Chondrocyte (in vitro differentiated cells): ENCODE measurements at places on chromosomes 1 and 21. TPM values are rescaled to one million over a fixed set of nuclear protein-coding genes. Genes with fewer than 3 reads are reported as not detected.
A peak's percentile ranks its signal among the peaks of the same experiment; 100 is the strongest.

Gene CRNN
- not detected in 3 replicates for total RNA-seq

Gene TSPAN2
- 218 to 498 TPM (median 227 TPM) in 3 replicates for total RNA-seq

Gene ALPL
- 17.6 to 37.0 TPM (median 19.2 TPM) in 3 replicates for total RNA-seq

Gene TRNP1
- 56.5 to 76.5 TPM (median 72.1 TPM) in 3 replicates for total RNA-seq

Gene C1orf226
- total RNA-seq: 5.9 to 6.4 TPM (median 6.1 TPM) in 3 replicates

GRCh38 chr1:210372931-210373627, 44.4 kb downstream of the HHAT start:
- DNase-seq: no peak
- H3K27ac ChIP-seq: no peak overlapping the region
- peaks cover 27% of the 10 kb centered on the region for H3K4me1 ChIP-seq
- no peaks in the 10 kb centered on the region for H3K27me3 ChIP-seq
- no peak overlapping the region for H3K4me3 ChIP-seq
- H3K36me3 ChIP-seq: no peaks in the 10 kb centered on the region

DNA sequence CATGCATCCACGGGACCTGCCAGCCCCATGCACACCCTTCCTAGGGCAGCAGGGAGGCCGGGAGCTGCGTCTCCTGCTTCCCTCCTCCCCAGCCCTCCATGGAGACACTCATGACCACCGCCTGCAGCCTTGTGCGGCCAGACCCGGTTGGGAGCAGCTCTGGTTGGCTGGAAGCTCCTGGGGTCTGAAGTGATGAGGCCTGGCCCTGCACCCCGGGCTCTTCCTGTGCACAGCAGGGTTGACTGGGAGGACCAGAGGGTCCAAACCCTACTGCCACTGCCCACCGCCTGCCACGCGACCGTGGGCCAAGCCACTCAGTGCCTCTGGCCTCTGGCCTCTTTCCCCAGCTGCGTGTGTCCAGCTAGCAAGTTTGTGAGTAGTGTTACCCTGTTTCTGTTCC, 111.1 kb upstream of the COL6A1 start:
- peak; percentile 68 for DNase-seq
- H3K27me3 ChIP-seq: no peaks in the 10 kb centered on the region
- H3K36me3 ChIP-seq: peaks cover 1% of the 10 kb centered on the region
- no peak overlapping the region for H3K27ac ChIP-seq

- peak overlapping the region; percentile 36 for H3K27ac ChIP-seq
- no peak overlapping the region for H3K4me3 ChIP-seq
- DNase-seq: no peak
- H3K4me1 ChIP-seq: peaks cover 12% of the 10 kb centered on the region
- no peaks in the 10 kb centered on the region for H3K36me3 ChIP-seq
Observed at GRCh38 chr1:7899741-7900140, 40.9 kb downstream of the TNFRSF9 start.

DNA sequence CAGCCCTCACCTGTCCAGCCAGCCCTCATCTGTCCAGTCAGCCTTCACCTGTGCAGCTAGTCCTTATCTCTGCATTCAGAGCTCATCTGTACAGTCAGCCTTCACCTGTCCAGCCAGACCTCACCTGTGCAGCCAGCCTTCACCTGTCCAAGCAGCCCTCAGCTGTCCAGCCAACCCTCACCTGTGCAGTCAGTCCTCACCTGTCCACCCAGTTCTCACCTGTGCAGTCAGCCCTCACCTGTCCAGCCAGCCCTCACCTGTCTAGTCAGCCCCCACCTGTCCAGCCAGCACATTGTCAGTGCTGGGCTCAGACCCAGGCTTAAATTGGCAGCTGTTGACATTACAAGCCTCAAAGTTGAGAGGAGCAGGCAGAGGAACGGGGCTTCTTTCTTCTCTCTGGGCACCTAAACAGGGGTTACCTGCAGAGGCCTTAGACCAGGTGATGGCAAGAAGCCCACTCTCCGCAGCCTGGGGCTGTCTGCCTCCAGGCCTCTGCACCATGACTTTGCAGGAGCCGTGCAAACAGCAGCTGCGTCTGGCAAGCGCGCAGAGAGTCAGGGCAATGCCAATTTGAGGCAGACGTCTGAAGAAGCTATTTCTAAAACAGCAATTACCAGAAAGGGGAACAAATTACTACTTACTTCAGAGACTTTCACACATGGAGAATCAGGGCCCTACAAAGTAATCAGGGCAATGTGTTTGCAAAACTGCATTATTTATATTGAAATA, 506.1 kb downstream of the NPHP4 start:
- no peak for DNase-seq
- H3K27ac ChIP-seq: no peak overlapping the region
- H3K27me3 ChIP-seq: no peaks in the 10 kb centered on the region
- H3K4me3 ChIP-seq: no peak overlapping the region
- H3K36me3 ChIP-seq: no peaks in the 10 kb centered on the region

DNA sequence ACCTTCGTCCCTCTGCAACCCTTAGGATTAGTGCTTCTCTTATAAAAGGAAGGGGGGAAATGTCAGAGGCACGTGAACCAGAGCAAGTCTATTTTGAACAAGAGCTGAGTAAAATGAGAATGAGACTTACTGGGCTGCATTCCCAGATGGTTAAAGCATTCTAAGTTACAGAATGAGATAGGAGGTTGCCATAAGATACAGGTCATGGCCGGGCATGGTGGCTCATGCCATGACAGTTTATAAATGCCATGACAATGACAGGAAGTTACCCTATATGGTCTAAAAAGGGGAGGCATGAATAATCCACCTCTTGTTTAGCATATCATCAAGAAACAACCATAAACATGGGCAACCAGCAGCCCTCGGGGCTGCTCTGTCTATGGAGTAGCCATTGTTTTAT, 2.5 kb upstream of the AQP10 start:
- H3K4me3 ChIP-seq: no peak overlapping the region
- H3K27ac ChIP-seq: no peak overlapping the region
- H3K4me1 ChIP-seq: no peaks in the 10 kb centered on the region
- DNase-seq: no peak
- no peaks in the 10 kb centered on the region for H3K36me3 ChIP-seq
- H3K27me3 ChIP-seq: peaks cover 30% of the 10 kb centered on the region

- peaks cover 9% of the 10 kb centered on the region for H3K36me3 ChIP-seq
- H3K27me3 ChIP-seq: peaks cover 15% of the 10 kb centered on the region
- no peak for DNase-seq
Observed at GRCh38 chr1:169452921-169453320, 25.6 kb upstream of the CCDC181 start.

DNA sequence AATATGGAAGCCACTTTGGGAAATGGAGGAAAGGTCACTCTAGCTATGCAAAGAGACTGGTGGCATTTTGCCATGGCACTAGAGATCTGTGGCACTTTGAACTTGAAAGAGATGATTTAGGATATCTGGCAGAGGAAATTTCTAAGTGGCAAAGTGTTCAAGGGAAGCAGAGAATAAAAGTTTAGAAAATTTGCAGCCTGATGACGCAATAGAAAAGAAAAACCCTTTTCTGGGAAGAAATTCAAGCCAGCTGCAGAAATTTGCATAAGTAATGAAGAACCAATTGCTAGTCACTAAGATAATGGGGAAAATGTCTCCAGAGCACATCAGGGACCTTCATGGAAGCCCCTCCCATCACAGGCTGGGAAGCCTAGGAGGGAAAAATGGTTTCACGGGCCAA, 191.1 kb upstream of the B3GALT2 start:
- H3K4me3 ChIP-seq: no peak overlapping the region
- no peaks in the 10 kb centered on the region for H3K4me1 ChIP-seq
- H3K36me3 ChIP-seq: no peaks in the 10 kb centered on the region

DNA sequence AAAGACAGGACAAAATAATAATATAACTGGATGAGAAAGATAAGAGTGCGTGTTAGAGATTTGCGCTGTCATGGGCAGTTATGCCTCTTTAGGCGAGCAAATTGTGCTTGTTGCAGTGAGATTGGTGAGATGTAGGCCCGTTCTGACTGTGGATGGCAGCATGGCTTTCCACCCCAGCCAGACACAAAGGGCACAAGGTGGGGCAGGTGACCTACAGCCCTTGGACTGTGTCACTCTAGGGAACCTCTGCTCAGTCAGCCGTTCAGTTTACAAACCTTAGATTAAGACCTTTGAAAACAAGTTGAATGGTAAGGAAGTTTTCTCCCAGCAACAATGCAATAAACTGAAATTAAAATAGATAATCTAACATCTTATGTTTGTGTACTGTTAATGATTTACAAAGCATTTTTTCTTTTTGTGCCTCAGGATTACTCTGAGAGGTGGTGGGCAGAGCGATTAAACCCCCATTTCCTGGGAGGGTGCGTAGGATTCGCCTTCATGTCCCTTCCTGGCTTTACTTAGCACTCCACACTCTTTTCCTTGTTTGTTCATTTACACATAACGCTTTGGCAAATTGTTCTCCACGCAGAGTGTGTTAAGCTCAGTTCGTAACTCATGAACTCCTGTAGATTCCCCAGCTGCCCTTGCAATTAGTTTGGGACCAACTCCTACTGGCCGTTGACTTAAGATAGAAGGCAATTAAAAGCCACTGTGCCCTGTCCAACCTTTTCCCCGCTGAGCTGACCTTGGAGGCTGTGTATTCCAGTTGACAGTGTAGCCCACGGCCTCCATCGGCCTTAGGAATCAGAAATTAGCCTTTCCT, 58.1 kb upstream of the IGSF5 start:
- peaks cover 2% of the 10 kb centered on the region for H3K4me1 ChIP-seq
- H3K36me3 ChIP-seq: peaks cover 2% of the 10 kb centered on the region
- H3K4me3 ChIP-seq: no peak overlapping the region
- DNase-seq: no peak
- H3K27ac ChIP-seq: no peak overlapping the region
- peaks cover 4% of the 10 kb centered on the region for H3K27me3 ChIP-seq

- no peaks in the 10 kb centered on the region for H3K36me3 ChIP-seq
- DNase-seq: no peak
- H3K4me1 ChIP-seq: peaks cover 34% of the 10 kb centered on the region
- H3K27me3 ChIP-seq: no peaks in the 10 kb centered on the region
Observed at GRCh38 chr1:232561381-232561780, 68.6 kb downstream of the SIPA1L2 start.

GRCh38 chr21:44583089-44583799, 2.8 kb upstream of the KRTAP10-5 start:
- DNase-seq: no peak
- H3K4me1 ChIP-seq: peaks cover 9% of the 10 kb centered on the region
- H3K4me3 ChIP-seq: no peak overlapping the region
- peaks cover 5% of the 10 kb centered on the region for H3K36me3 ChIP-seq
- peaks cover 58% of the 10 kb centered on the region for H3K27me3 ChIP-seq

DNA sequence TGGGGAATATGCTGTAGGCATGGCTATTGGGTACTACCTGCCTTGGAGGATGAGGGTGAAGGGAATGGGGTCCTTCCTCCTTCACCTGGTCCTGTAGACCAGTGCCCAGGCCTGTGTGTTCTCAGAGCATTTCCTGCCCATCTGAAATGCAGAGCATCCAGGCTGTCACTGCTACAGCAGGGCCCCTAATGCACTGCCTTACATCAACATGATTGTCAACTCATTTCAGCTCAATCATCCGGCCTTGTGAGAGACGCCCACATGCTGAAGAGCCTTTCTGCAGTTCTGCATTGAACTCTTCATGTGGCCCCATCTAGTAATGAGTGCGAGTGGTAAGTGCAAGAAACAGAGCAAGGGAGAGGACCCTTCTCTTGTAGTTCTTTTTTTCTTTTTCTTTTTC, 39.8 kb upstream of the SRP9 start:
- peak overlapping the region; percentile 92 for H3K27ac ChIP-seq
- no peak for DNase-seq
- no peaks in the 10 kb centered on the region for H3K27me3 ChIP-seq
- H3K4me3 ChIP-seq: no peak overlapping the region
- H3K36me3 ChIP-seq: no peaks in the 10 kb centered on the region

GRCh38 chr1:202189001-202189790, 4.4 kb upstream of the LGR6 start:
- H3K27me3 ChIP-seq: peaks cover 12% of the 10 kb centered on the region
- H3K36me3 ChIP-seq: no peaks in the 10 kb centered on the region
- no peak for DNase-seq

DNA sequence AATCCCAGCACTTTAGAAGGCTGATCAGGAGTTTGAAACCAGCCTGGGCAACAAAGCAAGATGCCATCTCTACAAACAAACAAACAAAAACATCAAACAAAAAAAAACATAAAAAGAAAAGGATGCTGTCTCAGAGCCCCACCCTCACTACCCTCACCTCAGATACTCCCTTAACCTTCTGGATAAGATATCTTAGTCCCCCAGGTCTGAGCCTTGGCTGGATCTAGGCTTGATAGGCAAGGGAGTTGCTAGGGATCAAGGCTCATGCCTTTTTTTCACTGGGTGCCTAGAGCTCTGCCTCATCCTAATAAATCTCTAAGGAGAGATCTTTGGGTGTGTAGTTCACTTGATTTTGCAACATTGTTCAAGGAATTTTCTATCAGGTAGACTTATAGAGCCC, 7.4 kb downstream of the HDAC1 start:
- H3K36me3 ChIP-seq: peaks cover 13% of the 10 kb centered on the region
- no peak overlapping the region for H3K4me3 ChIP-seq
- no peaks in the 10 kb centered on the region for H3K27me3 ChIP-seq
- no peak for DNase-seq
- no peak overlapping the region for H3K27ac ChIP-seq

DNA sequence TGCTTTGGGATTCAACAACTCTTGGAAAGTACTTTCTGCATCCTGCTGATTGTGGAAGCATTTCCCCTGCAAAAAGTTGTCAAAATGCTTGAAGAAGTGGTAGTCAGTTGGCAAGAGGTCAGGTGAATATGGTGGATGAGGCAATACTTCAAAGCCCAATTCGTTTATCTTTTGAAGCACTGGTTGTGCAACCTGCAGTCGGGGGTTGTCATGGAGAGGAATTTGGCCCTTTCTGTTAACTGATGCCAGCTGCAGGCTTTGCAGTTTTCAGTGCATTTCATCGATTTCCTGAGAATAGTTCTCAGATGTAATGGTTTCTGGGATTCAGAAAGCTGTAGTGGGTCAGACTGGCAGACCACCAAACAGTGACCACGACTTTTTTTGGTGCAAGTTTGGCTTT, 47.6 kb upstream of the GJA5 start:
- H3K36me3 ChIP-seq: no peaks in the 10 kb centered on the region
- H3K27me3 ChIP-seq: no peaks in the 10 kb centered on the region
- DNase-seq: no peak
- no peak overlapping the region for H3K27ac ChIP-seq
- no peak overlapping the region for H3K4me3 ChIP-seq

- no peak overlapping the region for H3K4me3 ChIP-seq
- DNase-seq: no peak
- no peaks in the 10 kb centered on the region for H3K36me3 ChIP-seq
Observed at GRCh38 chr1:200258447-200259375, 151.1 kb downstream of the ZNF281 start.

DNA sequence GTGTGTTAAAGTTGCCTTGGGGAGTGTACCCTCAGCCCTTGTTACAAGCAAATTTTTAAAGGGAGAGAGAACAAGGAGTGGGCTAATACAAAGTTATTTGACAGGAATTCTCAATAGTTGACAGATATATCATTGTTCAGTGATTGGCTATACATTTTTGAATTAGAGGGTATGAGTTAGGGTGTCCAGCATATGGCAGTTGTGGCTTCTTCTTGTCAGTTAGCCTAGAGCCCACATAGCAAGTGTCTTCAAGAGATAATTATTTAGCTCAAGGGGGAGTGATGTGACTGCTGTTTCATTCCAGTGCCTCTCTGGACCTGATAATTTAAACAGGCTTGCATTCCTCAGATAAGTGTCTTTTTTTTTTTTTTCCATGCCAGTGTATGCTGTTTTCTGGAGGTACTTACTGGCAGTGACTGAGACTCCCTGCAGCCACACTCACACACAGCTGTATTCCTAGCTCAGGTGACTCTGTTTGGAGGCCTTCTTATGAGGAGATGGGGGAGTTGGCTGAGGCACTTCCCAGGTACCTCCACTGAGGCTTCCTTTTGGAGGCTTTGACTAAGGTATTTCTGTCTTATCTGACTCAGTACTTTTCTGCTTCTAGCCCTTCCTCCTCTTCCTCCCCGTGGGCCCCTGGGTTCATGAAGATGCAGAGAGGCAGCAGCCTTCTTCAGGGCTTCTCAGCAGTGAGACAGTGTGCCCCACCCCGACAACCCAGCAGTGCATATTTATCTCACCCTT, 32.3 kb downstream of the IVNS1ABP start:
- no peak overlapping the region for H3K27ac ChIP-seq
- H3K4me3 ChIP-seq: no peak overlapping the region
- DNase-seq: no peak
- no peaks in the 10 kb centered on the region for H3K27me3 ChIP-seq
- peaks cover 20% of the 10 kb centered on the region for H3K4me1 ChIP-seq
